Midbrain (tissue), 1 donor: ENCODE measurements at places on chromosomes 3 and 15.

DNA sequence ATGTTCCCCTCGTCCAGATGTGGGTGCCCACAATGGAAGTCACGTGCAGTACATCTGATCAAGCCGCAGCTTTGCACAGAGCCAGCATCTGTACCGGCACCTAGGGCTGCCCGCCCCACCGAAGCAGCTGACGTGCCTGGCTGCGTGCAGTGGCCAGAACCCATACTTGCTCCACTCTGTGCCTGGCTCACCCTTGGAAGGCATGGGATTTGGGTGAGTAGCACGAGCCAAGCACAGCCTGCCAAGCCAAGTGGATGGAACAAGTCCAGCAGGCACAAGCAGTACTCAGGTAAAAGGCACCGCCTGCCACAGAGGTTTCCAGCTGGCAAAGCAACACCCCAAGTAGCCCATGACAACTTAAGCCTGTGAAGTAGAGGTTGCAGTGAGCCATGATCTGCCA lies 261.3 kb downstream of the TBC1D5 start:
- no peak for DNase-seq

DNA sequence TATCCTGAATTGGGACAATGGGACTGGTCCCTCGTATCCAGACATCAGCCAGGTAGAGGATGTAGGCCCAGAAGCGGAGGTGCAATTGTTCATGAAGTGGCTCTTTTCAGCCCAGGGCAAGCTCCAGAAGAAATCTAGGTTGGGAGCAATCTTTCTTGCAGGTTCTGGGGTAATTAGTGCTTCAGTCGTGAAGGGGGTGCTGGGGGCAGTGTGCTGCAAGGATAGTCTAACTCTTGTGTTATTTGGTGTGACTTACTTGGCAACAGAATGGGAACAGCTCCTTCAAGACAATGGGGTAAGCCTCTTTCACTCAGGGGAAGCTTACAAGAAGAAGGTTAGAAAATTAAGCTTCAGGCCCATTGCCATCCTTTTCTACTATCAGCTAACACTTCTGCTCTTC lies 273.0 kb downstream of the DIPK2A start:
- DNase-seq = no peak

DNA sequence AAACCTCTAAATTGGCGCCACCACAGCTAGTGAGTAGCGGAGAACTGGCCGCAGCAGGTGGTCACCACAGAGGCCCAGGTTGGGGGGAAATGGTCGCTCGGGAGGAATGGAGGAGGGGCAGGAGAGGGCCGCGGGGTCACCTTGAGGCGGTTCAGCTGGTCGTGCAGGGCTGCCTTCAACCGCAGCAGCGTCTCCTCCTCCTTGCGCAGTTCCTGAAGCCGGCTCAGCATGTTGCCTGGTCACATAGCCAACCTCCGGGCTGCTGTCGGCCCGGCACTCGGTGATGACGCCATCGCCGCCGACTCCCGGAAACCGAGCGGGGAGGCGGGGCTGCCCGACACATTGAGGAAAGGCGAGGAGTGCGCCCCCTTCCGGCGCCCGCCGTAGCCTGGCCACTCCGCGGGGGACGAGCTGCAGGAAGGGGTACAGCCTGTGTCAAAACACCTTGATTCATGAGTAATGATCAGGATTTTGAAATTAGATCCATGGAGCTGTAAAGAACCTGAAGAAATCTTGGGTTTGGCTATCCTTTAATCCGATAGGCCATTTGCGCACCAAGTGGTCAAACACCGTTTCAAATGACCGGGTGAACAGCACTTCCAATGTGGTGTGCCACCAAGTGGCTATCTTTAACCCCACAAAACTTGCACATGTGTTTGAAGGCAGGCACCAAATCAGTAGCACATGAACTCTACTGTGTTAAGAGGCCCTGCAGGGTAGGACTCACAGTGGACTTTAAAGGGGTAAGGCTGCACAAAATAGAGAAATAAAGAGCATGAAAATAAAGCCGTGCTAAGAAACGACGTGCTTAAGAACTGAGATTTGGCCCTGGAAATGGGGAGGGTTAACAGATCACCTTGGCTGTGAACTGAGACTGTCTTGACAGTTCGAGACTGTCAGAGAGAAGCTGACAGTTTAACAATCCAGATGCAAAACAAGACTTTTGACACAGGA lies at the start of gene SNAPC5:
TSS of gene SNAPC5 (minus strand) at position 261 of the 954 bp plus-strand sequence. CDS start at position 230, 31 bp downstream.
- peak; percentile 93 for DNase-seq

DNA sequence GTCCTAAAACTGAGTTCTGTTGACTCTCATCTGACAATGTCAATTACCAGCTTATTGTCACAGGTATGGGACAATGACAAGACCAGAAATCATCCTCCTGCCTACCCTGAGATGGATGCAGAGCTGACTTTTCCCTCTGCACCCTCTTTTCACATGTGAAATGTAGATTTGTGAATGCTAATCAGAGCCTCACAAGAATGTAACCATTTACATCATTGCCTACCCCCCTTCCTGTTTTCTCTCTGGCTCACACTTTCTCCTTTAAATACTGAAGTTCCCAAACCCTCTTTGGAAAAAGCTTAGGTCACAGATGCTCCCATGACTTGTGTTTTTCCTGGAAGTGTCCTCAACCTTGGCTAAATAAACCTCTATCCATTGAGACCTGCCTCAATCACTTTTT lies 228.2 kb downstream of the MYRIP start:
- DNase-seq = no peak

GRCh38 chr3:43399034-43399433 lies 112.7 kb downstream of the SNRK start:
- no peak for DNase-seq

- peak; percentile 1 for DNase-seq
These were observed 625.8 kb downstream of the TAFA4 start for GRCh38 chr3:68306571-68306970.

GRCh38 chr3:121995161-121996137 lies 26.6 kb downstream of the ILDR1 start:
- peak; percentile 31 for DNase-seq

- no peak for DNase-seq
These were observed 7.1 kb upstream of the DVL3 start for GRCh38 chr3:184148076-184148475.

DNA sequence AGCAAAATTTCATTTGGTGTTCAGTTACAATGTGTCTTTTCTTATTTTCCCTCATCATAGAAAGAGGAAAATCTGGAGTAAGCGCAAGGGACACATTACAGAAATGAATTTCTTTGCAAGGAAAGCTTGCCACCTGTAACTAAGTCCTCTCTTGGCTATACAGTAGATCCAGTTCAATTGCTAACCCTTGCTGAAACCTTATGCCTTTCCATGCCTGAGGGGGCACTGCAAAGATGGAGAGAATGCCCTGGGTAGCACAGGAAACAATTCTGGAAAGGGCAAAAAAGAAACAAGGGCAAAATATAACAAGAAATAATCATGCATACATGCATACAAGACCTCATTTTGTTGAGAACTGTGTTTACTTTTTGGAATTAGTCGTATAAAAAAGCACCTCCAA lies 4.3 kb downstream of the CADM2 start:
- peak; percentile 31 for DNase-seq
